Hypothalamus (tissue), 51 donors: ENCODE measurements at places on chromosomes 4 and X.

- DNase-seq: no peak
Observed at GRCh38 chr4:123924536-123924935, 527.9 kb downstream of the SPRY1 start.

- no peak for DNase-seq
Observed at GRCh38 chr4:1187182-1187581, 14.8 kb upstream of the SPON2 start.

DNA sequence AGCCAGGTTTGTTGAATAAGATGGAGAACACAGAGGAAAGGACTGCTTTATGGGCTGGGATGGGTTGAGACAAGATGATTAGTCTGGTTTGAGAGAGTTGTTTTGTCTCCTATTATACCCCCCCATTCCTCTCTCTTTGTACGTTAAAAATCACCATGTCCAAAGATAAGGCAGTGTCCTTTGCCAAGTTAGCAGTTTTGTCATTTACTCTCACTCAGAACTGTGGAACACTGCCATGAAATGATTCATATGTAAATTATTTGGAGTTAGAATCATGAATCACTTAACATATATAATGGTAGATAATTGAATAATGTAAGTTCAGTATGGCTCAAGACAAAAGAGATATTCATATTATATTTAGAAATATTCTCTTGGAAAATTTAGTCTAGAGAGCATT, 151.3 kb downstream of the DCLK2 start:
- no peak for DNase-seq

DNA sequence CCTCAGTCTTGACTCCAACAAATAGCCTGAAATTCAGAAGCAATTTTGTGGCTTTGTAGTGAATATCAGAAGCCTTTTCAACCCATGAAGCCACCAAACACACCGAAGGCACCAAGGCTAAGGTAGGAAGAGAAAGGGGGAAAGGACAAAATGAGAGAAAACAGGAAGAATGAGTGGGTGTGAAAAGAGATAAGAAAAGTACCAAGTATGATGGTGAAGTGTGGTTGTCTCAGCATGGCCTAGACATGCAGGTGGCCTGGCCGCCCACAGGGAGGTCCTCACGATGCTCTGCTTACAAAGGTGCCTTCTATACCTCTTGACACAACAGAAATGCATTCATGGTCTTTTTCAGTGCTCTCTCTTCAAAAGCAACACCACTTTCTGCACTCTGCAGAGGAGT, 34.9 kb downstream of the ACSL1 start:
- no peak for DNase-seq

- no peak for DNase-seq
Observed at GRCh38 chr4:174681723-174682300, 147.2 kb downstream of the GLRA3 start.

- DNase-seq: no peak
Observed at GRCh38 chrX:82362550-82362949, 1145.5 kb upstream of the POU3F4 start.

GRCh38 chrX:37786624-37787422, 7.0 kb downstream of the CYBB start:
- no peak for DNase-seq

- no peak for DNase-seq
Observed at GRCh38 chr4:116110713-116111112, 974.7 kb downstream of the TRAM1L1 start.

DNA sequence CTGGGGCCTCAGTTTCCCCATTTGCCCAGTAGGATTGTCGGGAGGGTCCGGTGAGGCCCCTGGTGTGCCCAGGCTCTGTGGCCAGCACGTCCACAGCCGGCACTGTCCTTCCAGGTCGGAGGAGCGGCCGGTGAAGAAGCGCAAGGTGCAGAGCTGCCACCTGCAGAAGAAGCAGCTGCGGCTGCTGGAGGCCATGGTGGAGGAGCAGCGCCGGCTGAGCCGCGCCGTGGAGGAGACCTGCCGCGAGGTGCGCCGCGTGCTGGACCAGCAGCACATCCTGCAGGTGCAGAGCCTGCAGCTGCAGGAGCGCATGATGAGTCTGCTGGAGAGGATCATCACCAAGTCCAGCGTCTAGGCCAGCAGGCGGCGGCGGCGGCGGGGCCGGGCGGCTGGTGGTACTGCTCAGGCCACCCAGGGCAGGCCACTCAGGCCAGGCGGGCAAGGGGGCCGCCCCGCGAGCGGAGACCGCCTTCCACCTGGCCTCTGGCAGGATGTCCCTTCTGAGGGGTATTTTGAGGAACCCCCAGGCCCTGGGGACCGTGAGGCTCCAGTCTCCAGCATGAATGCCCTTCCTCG, 6.7 kb downstream of the MSANTD1 start:
- no peak for DNase-seq

- no peak for DNase-seq
Observed at GRCh38 chr4:86286726-86287125, 73.1 kb downstream of the MAPK10 start.

GRCh38 chr4:144463896-144464295, 182.1 kb upstream of the HHIP start:
- DNase-seq: no peak

DNA sequence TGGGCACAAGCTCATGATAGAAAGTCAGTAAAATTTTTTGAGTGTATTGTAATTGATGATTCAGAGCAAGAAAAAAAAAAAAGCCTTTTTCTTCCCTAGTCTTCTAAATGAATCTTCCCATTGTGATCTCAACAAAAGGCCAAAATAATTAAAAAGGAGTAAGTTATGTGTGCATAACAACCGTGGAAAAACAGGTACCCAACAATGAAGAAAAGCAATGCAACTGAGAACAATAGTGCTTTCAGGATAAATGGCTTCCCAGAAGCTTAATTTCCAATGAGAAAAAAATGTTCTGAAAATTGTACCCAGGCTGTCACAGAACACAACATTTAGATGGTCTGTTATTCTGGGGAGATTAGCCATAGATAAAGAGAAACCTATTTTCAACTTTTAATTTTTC, 399.0 kb upstream of the AGA start:
- no peak for DNase-seq
